H9 (cell line): ENCODE measurements at places on chromosomes 12 and 14. TPM values are rescaled to one million over a fixed set of nuclear protein-coding genes. Genes with fewer than 3 reads are reported as not detected.

Gene HOXC6
- not detected in 2 replicates for total RNA-seq

Gene REC8
- total RNA-seq: 58.0 and 58.5 TPM in 2 replicates

DNA sequence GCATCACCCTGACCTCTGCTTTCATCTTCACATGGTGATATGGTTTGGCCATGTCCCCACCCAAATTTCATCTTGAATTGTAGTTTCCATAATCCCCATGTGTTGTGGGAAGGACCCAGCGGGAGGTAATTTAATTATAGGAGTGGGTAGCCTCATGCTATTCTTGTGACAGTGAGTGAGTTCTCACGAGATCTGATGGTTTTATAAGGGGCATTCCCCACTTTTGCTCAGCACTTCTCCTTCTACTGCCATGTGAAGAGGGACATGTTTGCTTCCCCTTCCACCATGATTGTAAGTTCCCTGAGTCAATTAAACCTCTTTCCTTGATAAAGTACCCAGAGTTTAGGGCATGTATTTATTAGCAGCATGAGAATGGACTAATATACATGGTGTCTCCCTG, 38.2 kb downstream of the TMBIM6 start:
- no peak for DNase-seq

Gene SERPINA9
- not detected in 2 replicates for total RNA-seq

DNA sequence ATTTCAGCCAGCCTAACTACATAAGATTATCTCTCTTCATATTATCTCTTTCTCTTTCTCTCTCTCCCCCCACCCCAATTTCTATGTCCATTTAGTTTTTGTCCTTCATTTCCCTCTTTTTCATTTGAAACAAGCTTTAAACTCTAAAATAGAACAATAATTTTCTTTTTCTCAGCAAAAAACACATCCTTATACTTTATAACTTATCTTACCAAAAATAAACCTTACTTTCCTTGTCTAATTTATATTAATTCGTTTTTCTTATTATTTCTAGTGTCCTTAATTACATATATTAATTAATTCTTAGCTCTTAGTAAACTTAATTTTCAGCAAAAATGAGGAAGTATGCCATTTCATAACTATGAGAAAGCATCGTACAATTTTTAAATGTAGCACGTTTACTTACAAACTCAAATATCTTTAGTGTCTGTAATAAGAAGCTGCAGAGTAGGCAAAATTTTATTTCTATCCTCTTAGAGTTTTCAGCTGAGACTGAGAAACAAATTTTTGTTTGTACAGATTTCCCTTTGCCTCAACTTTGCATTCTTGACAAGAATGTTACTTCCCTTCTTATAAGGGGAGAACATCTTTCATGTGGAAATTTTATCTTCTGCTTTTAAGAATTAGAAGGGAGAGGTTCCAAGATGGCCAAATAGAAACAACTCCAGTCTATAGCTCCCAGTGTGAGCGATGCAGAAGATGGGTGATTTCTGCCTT, 65.1 kb upstream of the ST8SIA1 start:
- DNase-seq: no peak

Gene JPH4
- 6.7 and 6.8 TPM in 2 replicates for total RNA-seq

DNA sequence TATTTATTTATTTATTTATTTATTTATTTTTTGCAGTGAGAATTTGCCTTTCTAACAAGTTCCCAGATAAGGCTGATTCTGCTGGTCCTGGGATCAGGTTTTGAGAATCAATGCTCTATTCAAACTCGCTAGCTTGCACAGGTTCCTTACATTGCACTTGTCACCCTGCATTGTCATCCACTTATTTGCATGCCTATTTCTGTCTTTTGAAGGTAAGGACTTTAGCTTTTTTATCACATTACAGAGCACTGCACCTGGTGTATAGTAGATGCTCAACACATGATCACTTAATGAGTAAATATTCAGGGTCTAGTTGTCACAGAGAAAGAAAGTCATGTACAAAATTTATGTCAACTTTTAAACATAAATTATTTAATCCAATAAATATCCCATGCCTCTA, 219.7 kb upstream of the BTG1 start:
- no peak for DNase-seq

DNA sequence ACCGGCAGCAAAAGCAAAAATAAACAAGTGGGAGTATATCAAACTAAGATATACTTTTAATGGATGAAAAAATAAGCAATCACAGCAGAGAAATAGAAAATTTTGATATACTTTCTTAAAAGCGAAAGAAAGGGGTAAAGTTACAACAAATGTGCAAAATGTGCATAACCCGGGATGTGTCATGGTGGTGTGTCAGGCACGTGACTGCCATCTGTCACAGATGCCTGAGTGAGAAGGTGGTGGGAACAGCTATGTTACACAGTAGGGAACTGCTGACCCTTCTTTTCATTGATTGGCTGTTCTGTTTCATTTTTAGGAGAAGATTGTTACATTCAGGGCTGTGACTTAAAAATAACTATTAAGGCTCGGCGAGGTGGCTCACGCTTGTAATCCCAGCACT, 168.1 kb upstream of the PELI2 start:
- DNase-seq: no peak

Gene SIX1
- 0.09 and 0.17 TPM in 2 replicates for total RNA-seq

Gene KRT80
- 0.07 TPM in 1 of 2 replicates, not detected in the other for total RNA-seq

DNA sequence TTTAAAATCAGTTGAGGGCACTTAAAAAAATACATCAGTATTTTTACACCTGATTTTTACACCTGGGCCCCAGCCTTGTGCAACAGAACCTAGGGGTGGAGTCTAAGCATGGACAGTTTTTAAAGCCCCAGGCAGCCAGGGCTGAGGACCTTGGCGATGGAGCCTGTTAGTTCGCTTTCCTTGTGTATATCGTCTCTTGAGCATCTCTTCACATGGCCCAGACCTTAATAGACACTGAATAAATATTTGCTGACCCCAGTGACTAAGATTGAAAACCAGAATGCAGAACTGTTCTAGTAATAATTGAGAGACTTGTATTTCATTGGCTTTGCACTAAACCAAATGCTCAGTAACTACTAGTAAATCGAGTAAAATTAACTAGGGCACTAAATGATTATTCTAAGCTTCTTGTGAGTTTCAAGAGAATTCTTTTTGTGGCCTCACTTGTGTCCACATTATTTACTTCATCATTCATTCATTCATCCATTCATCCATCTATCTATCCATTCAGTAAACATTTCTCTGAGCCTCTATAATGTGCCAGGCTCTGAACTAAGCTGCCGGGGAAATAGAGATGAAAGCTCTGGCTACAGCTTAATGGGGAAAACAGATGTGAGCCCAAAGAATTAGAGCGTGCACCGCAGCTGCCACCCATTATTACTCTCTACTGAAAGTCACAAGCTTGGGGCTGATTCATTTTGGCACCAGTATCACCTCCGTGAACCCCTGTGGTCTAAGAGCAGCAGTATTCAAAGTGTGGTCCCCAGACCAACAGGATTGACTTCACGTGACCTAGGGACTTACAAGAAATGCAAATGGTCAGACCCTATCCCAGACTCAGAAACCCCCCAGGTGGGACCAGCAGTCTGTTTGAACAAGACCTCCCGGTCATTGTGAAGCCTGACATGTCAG, 30.7 kb upstream of the BCL7A start:
- DNase-seq: no peak

GRCh38 chr12:64739778-64740177, 19.4 kb downstream of the GNS start:
- no peak for DNase-seq

Gene PTPRB
- total RNA-seq: 1.2 and 1.4 TPM in 2 replicates

GRCh38 chr12:47088021-47088944, 8.5 kb upstream of the AMIGO2 start:
- no peak for DNase-seq

- DNase-seq: peak; percentile 89
These were observed 1.1 kb upstream of the LRP1 start for GRCh38 chr12:57127101-57127725.

Gene SYNE3
- 0.11 and 0.13 TPM in 2 replicates for total RNA-seq

DNA sequence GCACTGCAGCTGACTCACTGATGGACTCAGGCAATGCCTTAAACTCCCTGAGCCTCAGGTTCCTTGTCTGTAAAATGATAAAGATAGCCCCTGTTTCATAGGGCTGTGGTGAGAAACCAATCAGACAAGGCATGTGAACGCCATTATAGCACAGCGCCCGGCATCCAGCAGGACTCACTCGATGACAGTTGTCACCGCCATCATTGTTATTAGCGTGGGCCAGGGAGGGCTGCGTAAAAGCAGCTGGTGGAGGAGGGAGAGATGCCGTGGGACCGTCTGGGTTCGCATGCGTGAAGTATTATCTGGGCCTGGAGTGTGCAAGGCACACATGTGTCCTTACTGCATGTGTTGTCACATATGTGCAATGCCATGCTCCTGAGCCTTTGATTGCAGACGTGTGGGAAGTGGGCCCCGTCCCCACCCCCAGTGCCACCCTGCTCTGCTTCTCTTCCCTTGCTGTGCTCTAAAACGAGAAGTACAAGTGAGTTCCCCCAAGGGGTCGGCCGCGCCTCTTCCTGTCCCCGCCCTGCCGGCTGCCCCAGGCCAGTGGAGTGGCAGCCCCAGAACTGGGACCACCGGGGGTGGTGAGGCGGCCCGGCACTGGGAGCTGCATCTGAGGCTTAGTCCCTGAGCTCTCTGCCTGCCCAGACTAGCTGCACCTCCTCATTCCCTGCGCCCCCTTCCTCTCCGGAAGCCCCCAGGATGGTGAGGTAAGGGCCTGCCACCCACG, at the start of gene PTPN6:
TSS of gene PTPN6 (plus strand) at position 546 of the 730 bp plus-strand sequence. CDS start at position 703, 157 bp downstream.
- no peak for DNase-seq

GRCh38 chr12:57894399-57895292, 46.7 kb upstream of the ATP23 start:
- DNase-seq: no peak

GRCh38 chr14:68631394-68632053, 161.3 kb downstream of the ZFP36L1 start:
- DNase-seq: no peak

Gene PPM1H
- total RNA-seq: 21.1 and 22.1 TPM in 2 replicates

DNA sequence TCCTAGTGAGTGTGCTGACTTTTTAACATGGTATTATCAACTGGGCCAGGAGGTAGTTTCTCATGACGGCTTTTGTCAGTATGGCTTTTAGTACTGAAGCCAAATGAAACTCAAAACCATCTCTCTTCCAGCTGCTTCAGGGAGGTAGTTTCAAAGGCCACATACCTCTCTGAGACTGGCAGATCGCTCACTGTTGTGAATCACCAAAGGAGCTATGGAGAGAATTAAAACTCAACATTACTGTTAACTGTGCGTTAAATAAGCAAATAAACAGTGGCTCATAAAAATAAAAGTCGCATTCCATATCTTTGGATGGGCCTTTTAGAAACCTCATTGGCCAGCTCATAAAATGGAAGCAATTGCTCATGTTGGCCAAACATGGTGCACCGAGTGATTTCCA, 141.1 kb downstream of the HMGA2 start:
- no peak for DNase-seq

Gene OASL
- not detected in 2 replicates for total RNA-seq

DNA sequence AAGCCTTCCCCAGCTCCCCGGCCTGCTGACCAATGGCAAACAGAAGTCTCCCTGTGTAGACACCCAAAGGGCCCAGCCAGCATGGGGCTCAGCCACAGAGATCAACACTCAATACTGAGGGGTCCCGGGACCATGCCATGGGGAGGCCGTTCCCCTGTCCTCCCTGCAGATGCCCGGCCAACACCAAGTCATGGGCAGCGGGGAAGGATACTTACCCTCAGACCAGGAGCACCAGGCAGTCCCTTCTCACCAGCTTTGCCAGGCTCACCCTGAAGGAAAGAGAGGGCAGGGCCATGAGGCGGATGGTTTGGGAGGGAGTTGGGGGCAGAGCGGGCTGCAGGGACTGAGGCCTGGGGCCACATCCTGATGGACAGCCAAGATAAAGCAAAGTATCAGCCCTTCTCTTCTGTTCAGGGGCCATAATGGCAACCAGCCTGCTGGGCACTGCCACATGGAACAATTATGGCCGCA, 19.9 kb downstream of the COL2A1 start:
- DNase-seq: no peak

GRCh38 chr12:64522316-64522715, 70.4 kb downstream of the TBK1 start:
- DNase-seq: no peak

GRCh38 chr14:92994942-92995341, 72.0 kb downstream of the CHGA start:
- DNase-seq: no peak

DNA sequence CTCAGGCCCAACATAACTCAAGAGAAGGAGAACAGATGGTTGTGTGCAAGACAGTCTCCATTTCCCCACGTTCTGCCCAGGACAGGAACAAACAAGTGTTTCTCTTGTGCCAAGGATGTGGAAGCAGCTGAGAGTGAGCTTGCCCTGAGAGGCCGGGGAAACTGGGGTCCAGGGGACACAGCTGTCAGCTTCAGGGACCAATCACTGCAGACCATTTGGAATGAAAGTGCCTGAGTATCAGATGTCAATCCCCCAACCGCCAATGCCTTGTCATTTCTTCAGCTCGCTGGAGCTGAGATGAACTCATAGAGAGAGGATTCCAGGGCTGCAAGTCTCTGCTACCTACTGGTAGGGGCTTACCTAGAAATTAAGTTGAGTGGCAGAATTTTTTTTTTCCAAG, 71.9 kb upstream of the METAP2 start:
- DNase-seq: peak; percentile 52

- no peak for DNase-seq
These were observed 5.1 kb downstream of the DPPA3 start for GRCh38 chr12:7716381-7716780.

DNA sequence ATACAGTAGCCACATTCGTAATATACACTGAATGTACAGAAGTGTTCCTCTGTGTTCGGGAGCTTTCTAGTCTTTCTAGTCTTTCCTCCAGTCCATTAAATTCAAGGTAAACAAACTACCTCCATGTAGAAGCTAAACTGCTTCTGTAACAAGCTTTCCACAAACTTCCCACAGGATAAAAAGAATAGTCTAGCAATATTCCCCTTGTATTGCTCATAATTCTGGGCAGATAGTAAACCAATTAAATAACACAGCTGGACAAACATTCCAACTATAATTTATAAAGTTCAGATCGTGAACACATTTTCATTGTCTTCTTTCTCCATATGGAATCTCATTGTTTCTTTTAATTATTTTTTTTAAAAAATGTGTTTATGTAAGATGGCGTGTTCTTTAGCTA, 307.2 kb downstream of the AEBP2 start:
- no peak for DNase-seq

- no peak for DNase-seq
These were observed 1.2 kb downstream of the MGP start for GRCh38 chr12:14884458-14884878.

DNA sequence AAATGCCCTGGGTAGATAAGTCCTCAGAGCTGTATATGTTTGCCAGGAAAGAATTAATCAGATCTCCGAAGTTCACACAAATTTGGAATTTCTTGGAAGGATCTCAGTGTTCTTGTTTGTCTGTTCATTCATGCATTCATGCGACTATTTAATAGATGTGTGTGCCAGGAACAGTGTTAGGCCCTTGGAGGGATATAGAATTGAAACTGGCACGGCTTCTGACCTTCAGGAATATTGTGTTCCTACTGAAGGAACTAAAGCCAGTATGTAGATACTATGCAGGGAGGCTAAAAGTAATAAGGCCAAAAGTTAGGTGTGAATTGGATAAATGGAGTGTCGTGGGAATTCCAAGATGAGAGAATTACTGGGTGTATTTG, 166.0 kb upstream of the NOS1 start:
- no peak for DNase-seq

- no peak for DNase-seq
These were observed 21.2 kb downstream of the GNG2 start for GRCh38 chr14:51881636-51882035.

Gene BIN2
- total RNA-seq: not detected in 2 replicates
